ENCODE measurements at places on chromosomes 7 and 10. TPM values are rescaled to one million over a fixed set of nuclear protein-coding genes. Genes with fewer than 3 reads are reported as not detected.

The PDGFA gene
- total RNA-seq: 8.2 TPM

The DENND2A gene
- total RNA-seq: 0.60 TPM

DNA sequence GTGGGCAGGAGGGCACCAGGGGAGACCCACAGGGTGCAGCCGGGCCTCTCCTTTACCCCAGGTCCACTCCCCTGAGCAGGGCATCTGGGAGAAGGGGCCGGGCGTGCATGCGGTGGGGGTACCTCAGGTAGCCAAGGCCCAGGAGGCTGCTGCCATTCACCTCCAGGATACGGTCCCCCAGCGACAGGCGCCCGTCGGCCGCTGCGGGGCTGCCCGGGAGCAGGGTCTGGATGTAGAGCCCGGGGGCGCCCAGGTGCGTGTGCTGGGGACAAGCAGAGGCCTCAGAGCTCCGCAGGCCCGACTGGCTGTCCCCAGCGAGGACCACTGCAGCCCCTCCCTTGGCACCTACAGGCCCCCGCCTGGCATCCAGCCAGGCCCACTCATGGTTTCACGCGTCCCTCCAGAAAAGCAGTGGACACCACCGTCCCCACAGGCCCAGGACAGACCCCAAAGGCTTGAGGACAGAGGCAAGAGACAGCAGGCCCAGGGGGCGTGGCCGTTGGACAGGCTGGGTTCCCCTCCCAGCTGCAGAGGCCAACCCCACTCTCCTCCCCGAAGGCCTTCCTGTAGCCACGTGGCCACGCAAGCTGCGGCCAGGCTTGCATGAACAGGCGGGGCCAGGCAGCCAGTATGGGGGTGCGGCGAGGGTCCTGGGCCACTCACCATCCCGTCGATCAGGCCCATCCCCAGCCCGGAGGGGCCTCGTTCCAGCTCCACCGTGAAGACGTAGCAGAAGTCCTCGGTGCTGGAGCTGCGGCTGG, 24.3 kb downstream of the AP5Z1 start:
- no peak for DNase-seq
- peaks cover 8% of the 10 kb centered on the region for H3K27me3 ChIP-seq
- H3K36me3 ChIP-seq: peaks cover under 1% of the 10 kb centered on the region
- no peak overlapping the region for H3K4me3 ChIP-seq

DNA sequence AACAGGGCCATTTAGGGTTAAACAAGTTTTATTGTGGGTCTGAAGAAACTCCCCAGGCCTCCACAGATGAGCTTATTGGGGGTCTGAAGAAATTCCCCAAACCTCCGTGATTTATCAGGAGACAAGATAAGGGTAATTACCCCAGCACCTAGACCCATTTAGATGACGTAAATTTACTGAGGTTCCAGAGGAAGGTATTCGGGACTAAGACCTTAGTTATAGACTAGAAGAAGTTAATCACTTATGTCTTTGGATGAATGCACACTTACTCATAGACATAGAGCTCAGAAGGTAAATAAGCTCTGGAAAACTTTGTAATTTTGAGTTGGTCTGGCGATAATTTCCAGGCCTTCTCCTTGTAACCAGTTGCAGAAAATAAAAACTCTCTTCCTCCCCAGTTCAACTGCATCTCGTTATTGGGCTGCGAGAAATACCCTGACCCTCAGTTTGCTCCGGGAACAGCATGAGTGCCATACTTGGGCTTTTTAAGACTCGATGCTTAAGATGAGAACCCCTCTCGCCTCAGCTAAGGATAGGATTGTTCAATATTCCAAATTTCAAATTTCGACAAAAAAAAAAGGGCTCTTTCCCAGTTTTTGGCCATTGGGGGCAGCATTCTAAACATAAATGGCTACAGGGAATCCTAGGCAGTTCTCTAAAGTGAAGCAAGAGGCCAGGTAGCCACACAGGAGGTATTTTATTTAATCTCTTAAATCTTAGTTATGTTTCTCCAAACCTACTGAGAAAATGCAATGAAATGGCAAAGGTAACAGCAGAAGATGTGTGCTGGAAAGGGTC, 74.7 kb upstream of the PFKP start:
- peaks cover 5% of the 10 kb centered on the region for H3K36me3 ChIP-seq
- H3K4me3 ChIP-seq: no peak overlapping the region
- H3K27me3 ChIP-seq: peaks cover 24% of the 10 kb centered on the region

- no peak overlapping the region for H3K27ac ChIP-seq
- DNase-seq: no peak
- H3K27me3 ChIP-seq: peaks cover 3% of the 10 kb centered on the region
- H3K4me3 ChIP-seq: no peak overlapping the region
- H3K4me1 ChIP-seq: peaks cover 21% of the 10 kb centered on the region
These were observed 309.4 kb upstream of the ZNF32 start for GRCh38 chr10:43958071-43958432.

GRCh38 chr7:126657137-126657536, 595.6 kb downstream of the GRM8 start:
- H3K27me3 ChIP-seq: no peaks in the 10 kb centered on the region
- H3K4me3 ChIP-seq: no peak overlapping the region
- no peak overlapping the region for H3K27ac ChIP-seq
- DNase-seq: no peak
- H3K36me3 ChIP-seq: no peaks in the 10 kb centered on the region
- H3K4me1 ChIP-seq: no peaks in the 10 kb centered on the region
